ENCODE measurements at places on chromosomes 2 and 18.

GRCh38 chr2:117850015-117850414 lies 35.5 kb downstream of the DDX18 start:
- DNase-seq: no peak

DNA sequence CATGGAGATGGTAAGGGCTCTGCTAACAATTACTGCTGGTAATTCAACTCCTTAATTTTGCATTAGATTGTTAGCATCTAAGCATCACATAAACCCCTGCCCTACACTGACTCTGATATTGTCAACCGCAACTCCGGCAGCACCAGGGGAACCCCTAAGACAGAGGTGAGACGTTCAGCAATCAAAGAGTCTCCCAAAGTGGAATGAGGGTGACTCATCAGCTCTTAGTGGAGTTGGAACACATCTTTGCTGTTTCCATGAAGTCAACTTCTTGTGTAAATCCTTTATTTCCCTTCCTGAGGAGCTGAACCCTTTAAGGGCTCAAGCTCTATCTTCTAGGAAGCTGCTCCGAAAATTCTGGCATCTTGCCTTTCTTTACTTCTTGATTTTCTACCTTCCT lies 52.1 kb downstream of the ABCG8 start:
- no peak for DNase-seq

DNA sequence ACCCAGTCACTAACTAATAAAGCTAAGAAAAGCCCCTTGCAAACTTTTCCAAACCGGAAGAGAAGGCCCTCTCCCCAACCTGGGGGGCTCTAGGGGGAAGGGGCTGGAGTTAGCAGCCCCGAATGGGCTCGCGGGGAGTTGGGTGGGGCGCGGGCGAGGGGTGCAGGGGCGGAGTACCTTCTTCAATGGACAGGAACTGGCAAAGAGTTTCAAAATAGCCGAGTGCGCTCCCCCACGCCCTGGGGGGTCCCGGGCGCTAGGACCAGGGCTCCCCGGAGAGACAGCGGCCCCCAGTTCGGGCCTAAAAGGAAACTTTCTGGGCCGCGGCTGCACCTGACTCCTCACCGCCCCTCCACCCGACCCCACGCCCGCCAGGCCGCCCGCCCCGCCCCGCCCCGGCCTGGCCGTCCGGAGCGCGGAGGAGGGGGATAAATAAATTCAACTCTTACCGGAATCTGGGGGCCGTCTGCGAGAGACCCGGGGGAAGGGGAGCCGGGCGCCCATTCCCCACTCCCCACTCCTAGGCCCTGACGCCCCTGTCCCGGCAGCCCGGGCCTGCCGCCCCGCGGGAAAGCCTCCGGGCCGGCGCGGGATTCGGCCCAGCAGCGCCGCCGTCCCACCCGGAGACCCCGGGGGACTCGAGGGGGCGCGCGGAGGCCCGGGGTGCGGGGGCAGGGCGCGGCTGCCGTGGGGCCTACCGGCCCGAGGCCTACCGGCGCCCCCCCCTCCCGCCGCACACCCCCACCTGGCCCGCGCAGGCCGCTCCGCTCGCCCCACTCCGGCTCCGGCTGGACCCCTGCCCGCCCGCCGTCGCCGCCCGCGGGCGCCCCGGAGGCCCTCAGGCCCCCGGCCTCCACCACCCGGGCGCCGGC lies 868 bp downstream of the INO80D start:
- DNase-seq: peak; percentile 71

GRCh38 chr18:79805211-79805887 lies 7.6 kb downstream of the KCNG2 start:
- DNase-seq: no peak

DNA sequence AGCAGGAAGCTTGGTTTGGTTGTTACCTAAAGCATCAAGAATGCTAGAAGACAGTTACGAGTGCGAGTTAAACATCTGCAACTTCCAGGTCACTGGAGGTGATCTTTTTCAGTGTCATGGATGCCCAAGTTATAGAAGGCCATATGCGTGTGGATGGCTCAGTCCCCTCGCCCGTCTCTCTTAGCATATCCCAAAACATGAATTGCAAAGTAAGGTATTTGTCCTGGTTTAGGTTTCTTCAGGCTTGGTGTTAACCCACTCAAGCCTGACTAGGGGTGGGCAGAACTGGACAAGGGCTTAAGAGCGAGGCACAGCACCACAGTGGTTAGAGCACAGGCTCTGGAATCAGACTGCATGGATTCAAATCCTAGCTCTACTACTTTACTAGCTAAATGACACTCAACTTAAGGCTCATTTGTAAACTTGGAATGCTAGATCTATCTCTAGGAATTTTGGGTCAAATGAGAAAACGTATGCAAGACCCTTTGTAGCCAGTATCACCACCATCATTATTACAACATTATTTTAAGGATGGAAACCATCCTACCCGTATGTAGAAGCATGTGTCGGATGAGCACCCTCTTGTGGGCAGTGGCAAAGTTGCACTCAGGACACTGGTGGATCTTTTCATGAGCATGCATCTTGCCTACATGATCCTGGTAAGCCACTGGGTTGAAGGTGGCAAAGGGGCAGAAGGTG lies 11.2 kb downstream of the ZNF142 start:
- no peak for DNase-seq

- DNase-seq: no peak
Observed at GRCh38 chr2:7701791-7702190, 784.6 kb downstream of the RNF144A start.

- no peak for DNase-seq
Observed at GRCh38 chr2:177483531-177483930, 91.0 kb downstream of the AGPS start.

DNA sequence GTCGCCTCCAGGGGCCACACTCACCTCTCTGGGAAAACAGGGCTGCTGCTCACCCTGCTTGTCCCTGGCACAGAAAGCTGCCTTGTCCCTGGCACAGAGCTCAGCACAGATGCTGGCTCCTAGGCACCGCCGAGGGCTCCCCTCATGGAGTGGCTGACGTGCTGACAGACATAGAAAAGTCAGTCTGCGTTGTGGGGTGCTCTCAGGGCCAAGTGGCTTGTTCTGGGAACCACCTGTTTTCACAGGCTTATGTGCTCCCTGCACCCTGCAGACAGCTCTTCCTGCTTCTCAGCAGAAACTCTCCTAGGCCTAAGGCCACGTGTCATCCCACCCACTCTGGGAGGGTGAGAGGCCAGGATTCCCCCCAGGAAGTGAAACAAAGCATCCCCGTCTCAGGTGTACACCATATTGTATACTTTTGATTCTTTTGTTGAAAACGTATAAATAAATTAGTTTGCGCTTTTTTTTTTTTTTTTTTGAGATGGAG lies 84.7 kb upstream of the TMEM200C start:
- no peak for DNase-seq

GRCh38 chr2:64212801-64213321 lies 68.6 kb upstream of the PELI1 start:
- no peak for DNase-seq

DNA sequence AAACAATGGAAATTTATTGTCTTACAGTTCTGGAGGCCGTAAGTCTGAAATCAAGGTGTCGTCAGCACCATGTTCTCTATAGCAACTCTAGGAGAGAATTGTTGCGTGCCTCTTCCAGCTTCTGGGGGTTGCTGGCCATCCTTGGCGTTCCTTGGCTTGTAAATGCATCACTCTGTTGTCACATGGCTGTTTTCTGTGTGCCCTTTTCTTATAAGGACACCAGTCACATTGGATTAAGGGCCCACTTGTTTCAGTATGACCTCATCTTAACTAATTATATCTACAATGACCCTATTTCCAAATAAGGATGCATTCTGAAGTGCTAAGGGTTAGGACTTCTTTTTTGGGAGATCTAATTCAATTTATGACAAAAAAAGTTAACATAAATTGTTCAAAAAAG lies 1.4 kb upstream of the PLEK start:
- no peak for DNase-seq

All from CD4-positive, alpha-beta memory T cell (primary cell).